ENCODE measurements at places on chromosomes 5 and 9.

GRCh38 chr5:81418606-81419005 lies 24.7 kb upstream of the ACOT12 start:
- no peak for DNase-seq

GRCh38 chr5:72752909-72753308 lies 63.6 kb upstream of the TNPO1 start:
- DNase-seq = no peak

DNA sequence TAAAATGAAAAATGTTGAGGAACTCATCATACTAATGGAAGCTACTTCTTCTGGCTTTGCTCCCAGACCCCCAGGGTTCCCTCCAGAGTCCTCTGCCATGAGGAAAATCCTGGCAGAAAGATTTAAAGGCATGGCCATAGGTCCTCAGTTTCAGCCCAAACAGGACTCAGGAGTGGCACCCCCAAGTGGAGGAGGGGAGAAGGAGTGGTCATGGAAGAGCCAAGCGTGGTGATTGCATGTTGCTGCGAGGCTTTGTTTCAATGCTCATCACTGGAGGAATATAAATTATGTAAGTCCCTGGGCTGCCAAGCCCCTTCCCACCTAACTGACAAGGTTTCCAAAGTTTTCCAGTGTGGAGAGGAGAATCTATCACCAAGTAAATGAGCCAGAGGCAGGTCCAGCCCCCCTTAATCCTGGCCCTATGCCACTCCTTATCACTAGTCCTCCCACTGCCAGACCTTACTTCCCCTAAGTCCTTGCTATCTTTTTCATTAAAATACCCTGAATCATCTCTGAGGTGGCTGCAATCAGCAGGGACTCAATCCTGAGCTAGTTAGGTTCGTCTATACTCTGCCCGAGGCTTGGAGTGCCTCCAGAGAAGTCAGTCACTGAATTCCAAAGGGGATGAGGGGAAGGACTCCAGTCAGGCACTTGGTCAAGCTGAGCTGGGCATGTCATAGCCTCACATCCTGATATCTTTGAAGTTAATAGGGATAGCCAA lies 70.7 kb upstream of the TAF1L start:
- DNase-seq = no peak

DNA sequence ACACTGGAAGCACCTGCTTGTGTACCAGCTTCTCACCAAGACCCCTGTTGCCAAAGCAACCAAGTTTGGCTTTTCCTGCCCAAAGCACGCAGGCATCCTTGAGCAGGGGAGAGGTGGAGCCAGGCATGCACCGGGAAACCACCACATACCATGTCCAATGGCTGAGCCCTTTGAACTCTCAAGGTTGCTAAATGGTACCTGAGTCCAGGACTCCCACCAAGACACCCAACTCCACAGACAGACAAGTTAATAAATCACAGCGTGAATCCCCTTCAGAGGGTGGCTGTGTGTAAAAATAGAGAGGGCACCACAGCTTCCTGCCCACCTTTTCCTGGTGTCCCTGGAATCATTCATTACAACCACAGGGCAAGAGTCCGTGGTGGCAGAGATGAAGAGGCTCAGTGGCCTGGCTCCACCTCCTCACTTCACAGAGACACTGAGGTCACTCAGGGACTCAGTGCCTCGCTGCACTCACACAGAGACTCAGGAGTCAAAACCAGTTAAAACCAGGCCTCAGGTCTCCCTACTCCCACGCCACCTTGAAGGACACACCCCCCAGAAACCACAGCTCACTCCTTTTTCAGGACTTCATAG lies 143.7 kb downstream of the C5orf15 start:
- no peak for DNase-seq

Data from lung (tissue), 17 donors.